GM12878 (cell line): ENCODE measurements at places on chromosomes 7 and 10.

DNA sequence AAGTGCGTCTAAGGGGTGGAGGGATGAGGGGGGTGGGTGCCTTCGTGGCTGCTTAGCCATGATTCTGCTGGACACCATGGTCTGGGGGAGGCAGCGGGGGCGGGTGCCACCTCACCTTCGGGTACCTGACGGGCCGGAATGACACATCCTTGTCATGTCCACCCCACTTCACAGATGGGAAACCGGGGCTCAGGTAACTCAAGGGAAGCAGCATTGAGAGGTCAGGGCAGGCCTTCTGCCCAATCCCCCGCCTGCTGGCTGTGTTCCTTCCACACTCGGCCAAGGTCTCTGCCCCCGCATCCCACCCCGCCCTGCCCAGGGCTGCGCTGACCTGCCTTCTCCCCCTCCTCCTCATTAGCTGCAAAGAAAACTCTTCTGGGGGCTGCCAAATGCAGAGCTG lies 598.0 kb downstream of the PTPRN2 start:
- DNase-seq, result no peak

DNA sequence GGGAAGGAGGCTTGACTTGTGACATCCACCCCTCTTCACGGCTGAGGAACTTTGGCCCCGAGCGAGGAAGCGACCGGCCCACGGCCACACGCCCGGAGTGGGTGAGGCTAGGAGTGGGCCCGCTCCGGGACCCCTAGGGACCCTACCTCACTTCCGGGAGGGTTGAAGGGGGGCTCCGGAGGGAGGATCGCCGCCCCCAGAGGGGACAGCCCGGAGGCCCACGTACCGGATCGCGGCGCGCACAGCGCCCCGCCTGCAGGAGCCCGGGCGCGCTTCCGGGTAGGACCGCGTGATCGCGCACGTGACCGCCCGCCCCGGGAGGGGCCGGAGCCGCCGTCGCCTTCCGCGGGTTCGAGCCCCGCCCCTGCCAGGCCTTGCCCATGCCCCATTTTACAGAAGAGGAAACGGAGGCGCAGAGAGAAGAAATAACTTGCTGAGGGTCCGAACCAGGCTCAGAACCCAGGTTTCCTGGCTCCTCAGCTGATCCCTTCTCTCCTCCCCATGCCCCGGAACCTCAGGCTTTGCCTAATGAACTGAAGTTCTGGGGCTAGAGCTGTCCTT lies at the start of gene HPS1:
Gene HPS1, minus strand, starts transcription at position 275 of the 561 bp plus-strand sequence. CDS start 3,695 bp downstream, outside the sequence.
- DNase-seq, result peak; percentile 42

DNA sequence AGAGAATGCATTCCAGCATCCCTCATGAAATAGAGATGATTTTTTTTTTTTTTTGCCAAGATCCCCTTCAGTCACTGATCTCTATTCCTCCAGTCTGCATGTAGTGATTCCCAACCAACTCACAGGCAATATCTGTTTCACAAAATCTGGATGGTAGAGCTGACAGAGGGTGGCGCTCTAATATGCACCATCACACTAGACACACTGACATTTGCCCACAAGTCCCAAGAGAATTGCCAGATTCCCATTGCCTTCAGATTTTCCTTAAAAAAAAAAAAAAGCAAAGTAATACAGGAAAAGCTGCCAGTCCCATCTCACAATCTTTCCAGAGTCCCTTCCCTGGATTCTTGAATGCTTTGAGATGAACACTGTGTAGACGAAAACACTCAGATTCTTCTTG lies 301.0 kb downstream of the SORCS1 start:
- no peak for DNase-seq

- DNase-seq, result no peak
These were observed 122.2 kb downstream of the KMT2E start for GRCh38 chr7:105136221-105136620.

GRCh38 chr10:126062131-126063032 lies 166.0 kb downstream of the FANK1 start:
- DNase-seq, result no peak

GRCh38 chr10:111347386-111348013 lies 270.7 kb downstream of the ADRA2A start:
- DNase-seq, result no peak

- no peak for DNase-seq
These were observed 7.8 kb downstream of the FHIP2A start for GRCh38 chr10:114829160-114829909.

- no peak for DNase-seq
These were observed 25.2 kb downstream of the FGFR2 start for GRCh38 chr10:121572859-121573537.

- no peak for DNase-seq
These were observed 51.5 kb downstream of the ZNRF2 start for GRCh38 chr7:30335763-30336487.

GRCh38 chr10:11504566-11505285 lies 106.7 kb downstream of the USP6NL start:
- no peak for DNase-seq

DNA sequence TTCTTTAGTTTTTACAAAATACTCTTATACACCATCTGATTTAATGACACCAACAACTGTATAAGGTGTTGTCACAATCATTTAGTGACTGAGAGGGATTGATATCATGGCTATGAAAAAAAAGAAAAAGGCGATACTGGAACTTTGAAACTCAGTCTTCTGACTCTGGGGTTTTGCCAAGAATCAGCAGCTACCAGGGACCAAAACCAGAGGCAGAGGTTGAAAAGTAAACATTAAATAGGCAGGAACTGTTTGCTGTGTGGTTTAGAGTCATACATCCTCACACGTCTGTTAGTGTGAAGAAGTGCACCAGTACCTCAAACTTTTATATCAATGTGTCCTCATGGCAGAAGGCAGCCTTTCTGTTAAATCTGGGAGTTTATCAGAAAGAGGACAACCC lies 19.9 kb upstream of the GGCT start:
- DNase-seq, result no peak

DNA sequence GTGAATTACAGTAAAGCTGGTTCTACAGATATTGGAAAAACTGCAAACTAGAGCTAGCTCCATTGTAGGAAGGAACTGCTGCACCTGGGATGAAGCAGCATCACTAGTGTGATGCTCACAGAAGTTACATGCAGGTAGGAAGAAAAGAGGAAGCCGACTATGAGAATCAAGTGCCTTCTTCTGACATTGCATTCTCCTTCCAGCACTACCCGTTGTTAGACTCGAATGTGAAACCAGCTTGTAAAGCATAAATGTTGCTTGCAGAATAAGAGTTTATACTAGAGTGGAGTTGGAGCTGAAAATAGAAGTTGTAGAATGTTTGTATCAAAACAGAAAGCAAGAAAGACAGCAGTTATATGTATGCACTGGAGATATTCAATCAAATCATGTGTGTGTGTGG lies 49.9 kb downstream of the TRIM24 start:
- DNase-seq, result no peak

DNA sequence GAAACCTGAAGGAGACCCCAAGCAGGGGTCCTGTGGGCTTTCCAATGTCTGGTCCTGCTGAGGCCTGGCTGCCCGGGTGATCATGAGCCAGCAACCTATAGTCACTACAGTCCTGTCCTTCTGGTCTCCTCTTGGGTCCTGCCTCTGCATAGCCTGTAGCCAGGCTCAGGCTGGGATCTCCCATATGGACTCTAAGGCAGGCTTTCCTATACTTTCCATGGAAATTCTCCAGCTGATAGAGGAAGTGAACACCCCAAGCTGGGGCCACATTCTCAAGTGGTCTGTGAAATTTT lies 26.4 kb downstream of the ANXA8 start:
- DNase-seq, result no peak

DNA sequence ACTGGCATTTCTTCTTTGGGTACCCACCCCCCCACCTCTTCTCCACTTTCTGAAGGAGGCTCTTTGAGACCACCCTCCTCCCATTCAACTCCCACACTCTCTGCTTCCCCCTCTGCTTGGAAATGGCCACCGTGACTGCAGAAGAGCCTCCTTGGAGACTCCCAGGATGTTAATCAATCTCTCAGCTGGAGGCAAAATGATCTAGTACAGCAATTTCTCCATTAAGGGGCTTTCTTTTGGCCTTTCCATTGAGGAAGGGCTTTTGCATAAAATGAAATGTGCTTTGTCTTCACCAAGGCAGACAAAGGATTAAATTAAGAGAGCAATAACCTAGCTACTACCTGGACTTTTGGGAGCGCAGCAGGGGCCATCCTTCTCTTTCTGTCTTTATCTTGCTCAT lies 26.1 kb downstream of the CDHR3 start:
- no peak for DNase-seq

GRCh38 chr7:127383123-127383835 lies 9.2 kb downstream of the ZNF800 start:
- no peak for DNase-seq

DNA sequence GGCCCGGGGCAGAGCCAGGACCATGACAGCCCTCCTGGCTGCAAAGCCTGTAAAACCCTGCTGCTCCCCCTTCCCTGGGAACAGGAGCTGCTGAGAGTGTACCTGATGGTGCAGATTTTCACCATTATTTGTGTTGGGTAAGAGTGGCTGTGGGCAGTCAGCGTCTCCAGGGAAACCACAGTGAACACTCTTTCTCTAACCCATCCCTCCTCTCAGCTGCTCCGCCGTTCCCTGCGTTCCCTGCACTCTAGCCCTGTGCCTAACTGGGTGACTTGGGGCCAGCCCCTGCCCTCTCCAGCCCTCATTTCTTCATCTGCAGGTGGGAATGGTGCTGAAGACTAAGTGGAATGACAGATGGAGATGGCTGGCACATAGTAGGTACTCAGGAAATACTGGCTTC lies 75.9 kb upstream of the PCBD1 start:
- DNase-seq, result no peak

- no peak for DNase-seq
These were observed 8.0 kb upstream of the ZNRF2 start for GRCh38 chr7:30276203-30276900.

- no peak for DNase-seq
These were observed 57.4 kb downstream of the PIP4K2A start for GRCh38 chr10:22657024-22657423.

- no peak for DNase-seq
These were observed 19.9 kb downstream of the KLF6 start for GRCh38 chr10:3765146-3765545.

DNA sequence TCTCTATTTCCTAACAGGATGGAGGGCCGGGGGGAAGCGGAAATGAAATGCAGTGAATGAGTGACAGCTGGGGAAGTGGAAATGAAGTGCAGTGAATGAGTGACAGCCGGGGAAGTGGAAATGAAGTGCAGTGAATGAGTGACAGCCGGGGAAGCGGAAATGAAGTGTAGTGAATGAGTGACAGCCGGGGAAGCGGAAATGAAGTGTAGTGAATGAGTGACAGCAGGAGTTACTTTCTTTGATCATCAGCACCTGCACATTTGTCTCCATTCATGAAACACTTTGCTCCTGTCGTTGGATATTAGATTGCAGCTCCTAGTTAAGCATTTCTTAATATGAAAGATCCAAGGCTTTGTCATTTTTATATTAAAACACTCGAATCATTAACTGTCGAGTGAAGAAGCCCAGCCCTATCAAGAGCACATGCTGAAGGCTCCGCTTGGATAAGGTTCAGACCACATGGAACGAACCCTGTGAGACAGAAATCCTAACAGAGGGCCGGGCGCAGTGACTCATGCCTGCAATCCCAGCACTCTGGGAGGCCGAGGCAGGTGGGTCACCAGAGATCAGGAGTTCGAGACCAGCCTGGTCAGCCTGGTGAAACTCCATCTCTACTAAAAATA lies 406.0 kb upstream of the ADARB2 start:
- no peak for DNase-seq

GRCh38 chr10:11007476-11008020 lies 10.1 kb upstream of the CELF2 start:
- no peak for DNase-seq

DNA sequence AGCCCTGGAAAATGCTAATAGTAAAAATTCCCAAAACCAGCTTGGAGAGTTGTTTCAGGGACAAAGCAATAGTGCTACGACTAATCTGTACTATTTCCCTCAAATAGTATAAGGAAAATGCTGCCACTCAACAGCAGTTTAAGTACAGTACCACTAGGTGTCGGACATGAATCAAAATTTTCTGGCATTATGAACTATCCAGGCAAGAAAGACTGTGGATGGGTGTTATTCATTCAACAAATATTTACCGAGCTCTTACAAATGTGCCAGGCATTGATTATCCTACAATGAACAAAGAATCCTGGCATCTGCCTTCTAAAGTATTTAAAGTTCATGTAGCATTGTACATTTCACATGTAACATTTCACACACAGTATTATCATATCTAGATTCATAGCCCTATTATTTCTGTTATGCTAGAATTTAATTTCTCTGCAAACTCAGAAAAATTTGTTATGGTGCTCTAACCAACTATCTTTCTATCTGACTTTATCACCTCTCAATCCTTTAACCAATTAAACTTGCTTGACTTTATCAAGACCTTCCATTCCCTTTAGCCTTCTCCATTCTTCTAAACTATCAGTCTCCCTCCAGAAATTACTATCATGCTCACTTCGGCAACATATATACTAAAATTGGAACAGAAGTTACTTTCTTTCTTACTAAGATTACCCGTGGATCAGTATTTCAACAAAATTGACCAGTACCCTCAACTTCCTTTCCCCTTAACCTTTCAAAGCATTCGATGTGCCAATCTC lies 80.6 kb downstream of the ARHGAP21 start:
- peak; percentile 40 for DNase-seq

GRCh38 chr7:107874605-107875446 lies 16.2 kb upstream of the DLD start:
- DNase-seq, result no peak

DNA sequence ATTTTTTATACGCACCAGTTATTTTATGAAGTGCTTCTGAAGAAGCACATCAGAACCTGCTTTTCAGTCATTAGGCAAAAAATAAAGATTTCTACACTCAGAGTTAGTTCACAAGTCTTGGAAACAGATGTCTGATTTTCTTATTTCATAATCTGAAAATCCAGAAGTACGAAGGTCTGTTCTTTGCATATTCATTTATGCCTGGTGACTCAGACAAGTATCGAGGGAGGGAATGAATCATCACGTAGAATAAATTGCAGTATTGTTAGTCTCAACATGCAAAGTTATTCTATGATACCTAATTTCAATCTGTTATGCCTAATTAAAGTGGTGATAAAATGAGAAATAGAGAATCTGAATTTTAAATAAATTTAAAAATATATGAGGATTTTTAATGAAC lies 113.6 kb upstream of the SEM1 start:
- DNase-seq, result no peak

DNA sequence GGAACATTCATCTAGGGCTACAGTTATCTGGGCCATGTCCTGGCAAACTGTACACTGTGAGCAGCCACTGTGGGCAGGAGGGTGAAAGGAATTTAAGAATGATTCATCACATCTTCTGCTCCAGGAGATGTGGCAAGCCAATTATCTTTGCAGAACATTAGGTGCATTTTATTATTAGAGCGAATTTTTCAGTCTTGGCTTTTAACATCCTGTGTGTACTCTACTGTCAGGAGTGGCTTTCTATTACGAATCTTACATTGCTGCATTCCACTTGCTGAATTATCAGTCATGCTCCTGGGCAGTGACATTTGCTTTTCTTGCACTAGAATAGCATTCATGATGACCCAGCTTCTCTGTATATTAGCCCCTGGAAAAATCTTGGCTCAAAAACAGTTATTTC lies 109.2 kb upstream of the TARP start:
- DNase-seq, result no peak

GRCh38 chr7:43119371-43120075 lies 7.1 kb downstream of the HECW1 start:
- no peak for DNase-seq

GRCh38 chr7:33821970-33822369 lies 83.4 kb upstream of the BMPER start:
- no peak for DNase-seq

GRCh38 chr7:21944616-21945453 lies 864 bp downstream of the CDCA7L start:
- DNase-seq, result no peak

GRCh38 chr10:132861116-132861691 lies 75.3 kb upstream of the NKX6-2 start:
- DNase-seq, result no peak
